ENCODE measurements at places on chromosomes 11 and 22.

- no peak for DNase-seq
Observed at GRCh38 chr11:26958005-26958701, 35.8 kb upstream of the FIBIN start.

- DNase-seq: no peak
Observed at GRCh38 chr22:48902983-48903650, 924.6 kb downstream of the BRD1 start.

- DNase-seq: peak; percentile 42
Observed at GRCh38 chr11:77081381-77081851, 14.6 kb downstream of the CAPN5 start.

DNA sequence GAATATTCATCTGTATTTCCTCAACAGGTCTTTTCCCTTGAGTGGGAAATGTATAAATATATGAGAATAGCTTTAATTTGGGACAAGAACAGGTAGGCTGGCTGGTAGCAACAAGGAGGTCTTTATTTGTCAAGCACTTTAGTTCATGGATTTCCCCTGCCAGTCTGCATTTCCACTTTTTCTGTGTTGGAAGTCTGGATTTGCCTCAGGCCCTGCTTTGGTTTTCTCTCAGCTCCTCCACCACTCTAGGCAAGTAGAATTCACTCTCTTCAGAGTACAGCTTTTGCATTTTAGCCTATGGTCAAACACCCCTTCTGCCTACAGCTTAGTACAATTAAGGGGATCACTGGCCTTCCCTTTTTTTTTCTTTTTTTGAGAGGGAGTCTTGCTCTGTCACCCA lies 57.1 kb downstream of the QSER1 start:
- no peak for DNase-seq

DNA sequence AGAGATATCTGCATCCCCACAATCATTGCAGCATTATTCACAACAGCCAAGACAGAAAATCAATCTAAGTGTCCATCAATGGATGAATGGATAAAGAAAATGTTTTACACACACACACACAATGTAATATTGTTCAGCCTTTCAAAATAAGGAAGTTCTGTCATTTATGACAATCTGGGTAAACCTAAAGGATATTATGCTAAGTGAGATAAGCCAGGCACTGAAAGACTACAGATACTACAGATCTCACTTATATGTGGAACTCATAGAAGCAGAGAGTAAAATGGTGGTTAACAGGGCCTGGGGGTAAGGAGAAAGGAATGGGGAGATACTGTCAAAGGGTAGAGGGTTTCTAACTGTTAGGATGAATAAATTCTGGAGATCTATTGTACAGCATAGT lies 36.0 kb upstream of the EED start:
- DNase-seq: no peak

DNA sequence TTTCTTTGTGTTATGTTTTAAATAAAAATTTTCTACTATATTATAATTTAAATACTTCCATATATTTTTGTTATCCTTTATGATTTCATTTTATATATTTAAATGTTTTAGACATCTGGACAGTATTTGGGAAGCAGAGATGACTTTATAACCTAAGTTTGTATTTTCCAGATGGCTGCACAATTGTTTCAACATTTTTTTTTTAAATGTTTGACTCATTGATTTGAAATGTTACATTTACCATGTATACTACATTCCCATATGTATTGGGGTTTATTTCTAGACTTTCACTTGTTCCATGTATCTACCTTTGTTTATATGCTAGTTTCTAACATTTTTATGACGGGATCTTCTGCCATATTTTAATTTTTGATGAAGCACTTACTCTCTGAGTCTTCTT lies 766.5 kb downstream of the METTL15 start:
- DNase-seq: no peak

DNA sequence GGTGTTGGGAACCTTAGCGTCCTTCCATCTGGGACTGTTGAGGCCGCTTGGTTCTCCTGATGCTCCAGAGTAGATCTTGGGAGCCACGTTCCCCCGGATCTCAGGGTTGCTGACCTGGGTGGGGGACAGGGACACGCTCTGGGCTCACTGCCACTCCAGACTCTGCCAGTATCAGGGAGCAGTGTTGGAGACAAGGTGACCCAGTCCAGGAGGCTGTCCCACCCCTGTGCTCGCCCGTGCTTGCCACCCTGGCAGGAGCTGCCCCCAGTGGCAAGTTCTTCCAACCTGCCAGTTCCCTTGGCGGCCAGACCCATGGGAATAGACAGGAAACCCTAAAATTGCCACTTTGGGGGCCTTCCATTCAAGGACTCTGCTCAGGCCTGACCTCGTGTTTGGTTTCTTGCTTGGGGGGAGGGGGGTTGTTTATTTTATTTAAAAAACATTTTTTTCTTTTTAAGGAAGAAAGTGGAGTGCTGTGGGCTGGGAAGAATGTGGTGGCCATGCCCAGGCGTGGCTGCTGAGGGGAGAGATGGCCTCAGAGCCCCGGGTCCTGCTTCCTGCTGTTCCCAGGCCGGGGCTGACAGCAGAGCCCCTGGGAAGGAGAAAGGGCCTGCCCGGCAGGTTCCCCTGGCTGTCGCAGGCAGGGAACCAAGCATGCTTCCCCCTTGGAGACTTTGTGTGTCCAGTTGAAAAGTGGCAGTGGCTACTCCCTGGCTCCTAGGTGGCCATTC lies 7.2 kb downstream of the GRK2 start:
- DNase-seq: peak; percentile 6

DNA sequence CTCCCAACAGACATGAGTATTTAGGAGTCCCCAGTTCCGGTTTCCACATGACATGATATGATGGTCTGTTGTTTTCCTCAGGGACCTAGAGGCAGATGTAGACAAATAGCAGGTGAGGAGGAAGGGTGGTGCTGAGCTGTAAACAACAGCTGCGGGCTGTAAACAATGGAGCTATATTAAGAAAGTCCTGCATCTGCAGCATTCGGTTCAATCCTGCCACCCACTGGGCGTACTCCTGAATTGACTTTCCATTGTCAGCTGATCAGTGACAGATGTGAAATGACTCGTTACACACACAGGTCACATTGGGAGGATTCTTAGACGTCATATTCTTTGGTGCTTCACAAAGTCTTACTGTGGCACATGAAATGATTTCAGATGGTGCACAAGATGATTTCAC lies 26.8 kb upstream of the RAG1 start:
- DNase-seq: peak; percentile 47

GRCh38 chr11:1948389-1948788 lies 1.3 kb downstream of the MRPL23 start:
- no peak for DNase-seq

DNA sequence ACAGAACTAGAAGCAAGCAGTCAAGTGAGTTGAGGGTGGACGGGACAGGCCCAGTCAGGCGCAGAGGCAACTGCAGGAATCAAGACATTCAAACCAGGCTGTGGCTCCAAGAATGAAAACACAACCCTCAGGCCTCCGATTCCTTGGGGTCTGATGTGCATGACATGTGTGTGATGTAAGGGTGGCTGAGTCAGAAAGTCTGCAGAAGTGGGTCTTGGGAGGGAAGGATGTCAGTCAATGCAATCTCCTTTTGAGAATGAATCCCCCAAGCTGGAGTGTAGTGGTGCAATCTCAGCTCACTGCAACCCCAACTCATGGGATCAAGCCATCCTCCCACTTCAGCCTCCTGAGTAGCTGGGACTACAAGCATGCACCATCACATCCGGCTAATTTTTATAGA lies 15.9 kb upstream of the PDE2A start:
- no peak for DNase-seq

DNA sequence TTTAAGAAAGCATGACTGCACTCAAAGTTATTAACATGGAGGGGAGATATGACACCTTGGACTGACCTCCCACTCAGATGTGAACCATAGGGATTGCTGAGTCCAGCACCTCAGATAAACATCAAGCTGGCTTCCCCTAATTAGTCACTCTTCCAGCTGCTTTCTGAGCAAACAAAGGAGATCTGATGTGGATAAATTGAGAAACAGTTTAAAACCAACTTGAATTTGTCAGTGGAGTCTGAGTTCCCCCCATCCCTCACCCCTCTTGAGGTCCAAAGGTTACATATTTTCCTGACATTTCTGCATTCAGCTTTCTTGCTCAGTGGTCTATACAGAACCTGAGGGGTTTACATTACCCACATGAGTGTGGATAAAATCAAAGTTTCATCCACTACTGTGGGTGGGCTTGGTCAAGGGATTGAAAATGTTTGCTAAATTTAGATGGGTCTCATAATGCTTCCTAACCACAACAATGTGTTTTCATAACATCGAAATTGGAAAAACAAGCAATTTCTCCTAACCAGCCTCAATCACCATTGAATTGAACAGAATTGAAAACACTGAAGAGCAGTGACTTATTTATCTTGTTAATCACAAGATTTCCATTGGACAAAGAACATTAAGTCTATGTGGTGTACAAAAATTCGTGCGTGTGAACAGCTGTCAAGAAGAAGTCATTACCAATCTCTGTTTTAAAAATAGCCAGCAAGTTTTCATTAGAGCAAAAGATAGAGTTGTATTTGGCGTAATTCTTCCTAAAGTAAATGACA lies 292.3 kb downstream of the METTL15 start:
- no peak for DNase-seq

DNA sequence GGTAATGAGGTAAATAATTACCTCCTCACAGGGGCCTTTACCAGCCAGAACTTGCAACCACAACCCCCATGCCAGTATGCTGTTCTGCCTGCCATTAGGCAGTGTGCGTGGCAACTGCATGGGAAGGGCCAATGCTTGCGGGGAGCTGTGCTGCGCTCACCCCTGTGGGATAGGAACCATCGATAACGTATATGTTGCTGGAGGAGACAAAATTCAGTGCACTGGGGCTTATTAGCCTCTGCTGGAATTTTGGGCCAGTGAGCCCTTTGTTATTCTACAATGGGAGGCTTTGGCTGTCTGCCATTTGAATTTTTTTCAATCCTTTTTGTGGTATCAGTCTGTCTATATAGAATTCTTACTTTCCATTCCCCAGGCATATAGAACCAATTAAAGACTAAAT lies 47.3 kb downstream of the PPP2R1B start:
- DNase-seq: no peak

- DNase-seq: peak; percentile 25
Observed at GRCh38 chr22:30204015-30204741, 42.4 kb downstream of the LIF start.

- DNase-seq: no peak
Observed at GRCh38 chr22:42270176-42270509, 310 bp downstream of the TCF20 start.

- DNase-seq: peak; percentile 54
Observed at GRCh38 chr11:19344661-19345518, 104.1 kb upstream of the E2F8 start.

DNA sequence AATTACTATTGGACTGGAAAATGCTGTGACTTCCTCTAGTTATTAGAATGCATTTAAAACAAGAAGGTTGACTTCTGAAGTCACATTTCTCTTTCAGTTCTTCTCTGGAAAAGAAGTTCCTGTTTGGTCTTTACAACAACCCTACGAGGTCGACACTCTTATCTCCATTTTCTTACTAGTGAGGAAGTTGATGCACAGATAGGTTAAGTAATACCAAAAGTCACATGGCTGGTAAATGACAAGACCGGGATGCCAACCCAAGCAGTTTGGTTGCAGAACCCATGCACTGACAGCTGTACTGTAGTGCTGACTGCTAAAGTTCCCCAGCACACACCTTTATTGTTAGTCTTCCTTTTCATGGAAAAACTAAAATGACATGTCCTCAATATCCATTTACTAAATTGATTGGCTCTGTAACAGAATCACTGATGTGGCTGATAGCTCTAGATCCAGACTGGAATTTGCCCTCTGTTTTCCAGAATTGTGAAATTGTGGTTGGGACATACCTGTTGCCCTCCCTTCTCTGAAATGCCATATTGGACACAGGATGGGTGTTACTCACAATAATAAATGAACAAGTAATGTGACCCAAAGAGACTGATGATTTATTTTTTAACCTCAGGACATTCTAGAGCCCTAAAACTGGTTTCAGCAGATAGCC lies 9.4 kb upstream of the TECTA start:
- no peak for DNase-seq

- no peak for DNase-seq
Observed at GRCh38 chr11:12147827-12148226, 37.4 kb downstream of the MICAL2 start.

- no peak for DNase-seq
Observed at GRCh38 chr11:119828819-119829218, 99.8 kb upstream of the NECTIN1 start.

DNA sequence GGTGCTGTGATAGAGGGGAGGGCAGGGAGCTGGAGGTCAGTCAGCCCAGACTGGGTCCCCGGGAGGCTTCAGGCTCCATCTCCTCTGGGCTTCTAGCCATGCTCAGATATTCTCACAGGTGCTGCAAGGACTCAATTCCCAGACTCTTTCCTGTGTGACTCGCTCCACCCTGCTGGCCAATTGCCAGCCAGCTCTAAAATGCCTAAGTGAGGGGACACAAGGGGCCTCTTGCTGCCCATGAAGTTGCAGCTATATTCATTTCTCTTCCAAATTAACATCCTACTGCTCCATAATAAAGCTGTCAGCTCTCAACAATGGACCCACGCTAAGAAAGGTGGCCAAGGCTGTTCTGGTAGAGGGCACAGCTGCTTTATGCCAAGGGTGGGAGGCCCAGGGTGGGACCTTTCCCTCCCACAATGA lies 101.5 kb downstream of the PLEKHA7 start:
- no peak for DNase-seq

DNA sequence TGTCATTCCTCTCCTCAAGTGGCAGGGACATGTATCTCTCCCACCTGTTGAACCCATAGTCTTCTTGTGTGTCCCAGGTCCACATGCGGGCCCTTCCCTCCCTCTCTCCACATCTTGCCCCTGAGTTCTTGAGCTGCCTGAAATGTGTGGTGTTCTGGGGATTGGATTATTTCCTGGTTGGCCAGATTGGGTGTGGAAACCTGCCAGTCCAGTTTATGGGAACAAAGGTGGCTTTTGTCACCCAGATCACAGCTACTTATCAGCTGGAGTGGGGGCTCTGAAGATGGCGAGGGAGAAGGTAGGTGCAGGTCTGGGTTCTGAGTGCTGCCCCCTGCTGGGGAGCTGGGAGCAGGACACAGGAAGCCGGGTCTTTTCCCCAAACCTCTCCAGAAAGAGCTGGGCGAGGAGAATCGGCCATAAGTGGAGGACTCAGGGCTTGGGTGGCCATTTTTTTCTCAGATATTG lies 14.2 kb downstream of the DTX4 start:
- DNase-seq: no peak

DNA sequence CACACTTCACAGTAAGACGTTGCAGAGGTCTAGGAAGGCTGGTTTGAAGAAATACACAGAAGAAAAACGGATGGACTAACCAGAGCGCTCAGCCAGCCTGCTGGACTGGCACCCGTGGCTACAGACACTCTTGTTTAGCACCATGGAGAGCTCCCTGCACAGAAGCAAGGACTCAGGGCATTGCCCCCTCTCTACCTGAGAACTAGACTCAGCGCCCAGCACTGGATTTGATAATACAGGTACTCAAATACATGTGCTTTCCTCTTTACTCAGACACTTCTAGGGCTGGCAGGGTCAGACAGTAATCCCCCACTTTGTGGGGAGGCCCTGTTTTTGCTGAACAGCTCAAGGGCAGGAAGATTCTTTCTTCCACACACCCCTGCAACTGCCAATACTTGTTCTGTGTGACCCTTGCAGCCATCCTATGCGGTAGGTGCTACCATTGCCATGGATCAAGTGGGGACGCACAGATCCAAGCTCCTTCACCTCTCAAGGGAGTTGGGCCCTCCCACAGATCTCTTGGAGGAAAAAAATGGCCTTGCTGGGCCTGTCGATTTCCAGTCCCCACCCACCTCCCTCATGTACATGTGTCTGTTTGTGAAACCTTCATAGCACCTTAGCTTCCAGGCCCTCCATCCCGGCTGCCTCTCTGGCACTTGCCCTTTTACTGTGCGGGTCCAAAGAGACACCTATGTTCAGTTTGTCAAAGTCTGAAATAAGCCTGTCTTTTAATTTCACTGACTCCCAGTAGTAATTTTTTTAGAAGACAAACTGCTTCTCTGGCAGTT lies 5.1 kb upstream of the P2RX6 start:
- DNase-seq: no peak

Data from BE2C (cell line).